ENCODE measurements at places on chromosomes 2 and 18.

- no peak for DNase-seq
Observed at GRCh38 chr2:205464681-205465080, 217.6 kb upstream of the NRP2 start.

DNA sequence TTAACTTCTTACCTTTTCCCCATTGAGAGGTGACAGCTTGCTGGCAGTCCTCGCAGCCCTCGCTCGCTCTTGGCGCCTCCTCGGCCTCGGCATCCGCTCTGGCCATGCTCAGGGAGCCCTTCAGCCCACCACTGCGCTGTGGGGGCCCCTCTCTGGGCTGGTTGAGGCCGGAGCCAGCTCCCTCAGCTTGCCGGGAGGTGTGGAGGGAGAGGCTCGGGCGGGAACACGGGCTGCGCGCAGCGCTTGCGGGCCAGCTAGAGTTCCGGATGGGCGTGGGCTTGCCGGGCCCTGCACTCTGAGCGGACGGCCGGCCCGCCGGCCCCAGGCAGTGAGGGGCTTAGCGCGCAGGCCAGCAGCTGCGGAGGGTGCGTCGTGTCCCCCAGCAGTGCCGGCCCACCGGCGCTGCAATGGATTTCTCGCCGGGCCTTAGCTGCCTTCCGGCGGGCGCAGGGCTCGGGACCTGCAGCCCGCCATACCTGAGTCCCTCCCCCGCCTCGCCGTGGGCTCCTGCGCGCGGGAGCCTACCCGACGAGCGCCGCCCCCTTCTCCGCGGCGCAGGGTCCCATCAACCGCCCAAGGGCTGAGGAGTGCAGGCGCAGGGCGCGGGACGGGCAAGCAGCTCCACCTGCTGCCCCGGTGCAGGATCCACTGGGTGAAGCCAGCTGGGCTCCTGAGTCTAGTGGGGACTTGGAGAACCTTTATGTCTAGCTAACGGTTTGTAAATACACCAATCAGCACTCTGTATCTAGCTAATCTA lies 335.0 kb downstream of the CBLN2 start:
- DNase-seq = no peak

GRCh38 chr2:157761520-157761919 lies 114.6 kb downstream of the ACVR1 start:
- DNase-seq = no peak

- no peak for DNase-seq
Observed at GRCh38 chr2:67854103-67854743, 208.6 kb downstream of the C1D start.

DNA sequence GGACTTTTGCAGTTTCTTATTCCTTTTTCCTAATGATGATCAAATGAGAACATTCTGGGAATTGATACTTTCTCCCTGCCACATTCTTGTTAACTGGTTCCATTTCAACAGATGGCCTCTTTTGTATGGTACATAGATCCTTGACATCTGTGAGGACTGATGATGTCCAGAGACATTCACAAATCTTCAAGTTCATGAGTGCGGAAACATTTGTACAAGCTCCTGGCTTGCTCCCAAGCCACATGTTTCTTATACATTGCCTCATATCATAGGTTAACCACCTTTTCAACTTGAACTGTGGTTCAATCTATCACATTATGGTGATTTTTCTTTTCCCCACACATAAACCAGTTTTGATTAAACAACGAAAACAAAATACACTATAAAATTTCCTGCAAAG lies 267.3 kb downstream of the CLIP4 start:
- DNase-seq = no peak

DNA sequence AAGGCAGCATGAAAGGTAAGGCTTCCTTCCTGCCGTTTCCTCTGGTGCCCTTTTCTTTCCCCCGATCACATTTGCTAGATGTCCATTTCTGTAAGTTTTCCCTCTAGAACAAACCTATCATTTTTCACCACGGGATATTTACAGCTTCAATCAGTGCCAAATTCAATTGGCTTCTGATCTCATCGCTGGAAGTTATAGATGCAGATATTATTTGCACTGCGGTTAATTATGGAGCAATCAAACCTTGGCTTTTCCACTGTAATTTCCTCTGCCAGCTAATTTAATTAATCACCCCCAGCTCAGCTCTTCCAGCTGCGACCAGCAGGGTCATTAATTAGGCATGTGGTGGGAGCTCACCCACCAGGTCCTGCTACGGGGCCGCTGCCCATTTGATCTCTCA lies 86.1 kb downstream of the GBX2 start:
- no peak for DNase-seq

GRCh38 chr18:24003903-24004640 lies 10.5 kb upstream of the TTC39C start:
- DNase-seq = no peak

GRCh38 chr2:204336153-204336744 lies 209.0 kb upstream of the PARD3B start:
- DNase-seq = no peak

GRCh38 chr18:59459369-59460071 lies 100.5 kb upstream of the LMAN1 start:
- peak; percentile 16 for DNase-seq

DNA sequence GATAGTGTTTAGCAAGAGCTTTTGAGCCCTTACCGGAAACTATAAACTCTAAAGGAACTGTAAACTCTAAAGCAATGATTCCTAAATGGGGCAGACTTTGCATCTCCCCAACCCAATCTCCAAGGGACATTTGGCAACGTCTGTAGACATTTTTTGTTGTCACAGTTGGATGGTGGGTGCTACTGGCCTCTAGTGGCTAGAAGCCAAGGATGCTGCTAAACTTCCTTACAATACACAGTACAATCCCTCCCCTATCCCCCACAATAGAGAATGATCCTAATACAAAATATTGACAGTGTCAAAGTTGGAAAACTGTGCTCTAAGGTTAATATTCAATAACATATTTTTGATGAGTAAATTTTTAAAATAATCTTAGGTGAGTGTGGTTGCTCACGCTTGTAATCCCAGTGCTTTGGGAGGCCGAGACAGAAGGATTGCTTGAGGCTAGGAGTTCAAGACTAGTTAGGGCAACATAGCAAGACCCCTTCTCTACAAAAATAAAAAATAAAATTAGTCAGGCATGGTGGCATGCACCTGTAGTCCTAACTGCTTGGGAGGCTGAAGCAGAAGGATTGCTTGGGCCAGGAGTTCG lies 66.7 kb downstream of the PTPN4 start:
- DNase-seq = peak; percentile 61

DNA sequence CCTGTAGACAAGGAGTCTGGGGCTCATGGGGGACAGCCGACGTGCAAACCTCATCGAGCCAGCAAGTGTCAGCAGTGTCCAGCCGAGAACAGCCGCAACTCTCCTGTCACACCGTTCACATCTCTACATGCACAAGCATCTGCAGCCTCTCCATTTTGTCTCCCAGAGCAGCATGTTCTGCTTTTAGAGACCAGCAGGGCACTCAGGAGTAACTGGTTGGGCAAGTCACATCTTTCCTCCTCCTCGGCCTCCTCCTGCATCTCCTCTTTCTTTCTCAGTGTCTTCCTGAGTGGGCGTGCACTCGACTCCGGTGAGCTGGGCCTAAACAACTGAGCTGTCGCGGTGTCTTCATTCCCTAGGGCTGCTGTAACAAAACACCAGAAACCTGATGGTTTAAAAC lies 249.9 kb downstream of the SH3BP4 start:
- DNase-seq = no peak

DNA sequence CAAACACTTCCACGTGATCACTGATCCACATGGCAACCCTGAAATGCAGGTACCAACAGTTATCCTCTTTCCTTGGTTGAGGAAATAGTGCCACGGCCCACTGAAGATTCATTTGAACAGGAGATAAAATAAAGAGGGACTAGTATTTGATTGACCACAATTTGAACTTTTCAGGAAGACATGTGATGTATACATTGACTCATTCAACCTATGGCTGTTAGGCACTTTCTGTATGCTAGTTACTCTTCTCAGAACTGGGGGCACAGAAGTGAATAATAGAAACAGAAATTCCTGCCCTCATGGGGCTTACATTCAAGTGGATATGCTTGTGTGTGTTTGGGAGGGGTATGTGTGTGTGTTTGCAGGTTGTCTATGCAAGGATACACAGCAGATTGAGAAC lies 199.6 kb downstream of the PRKCE start:
- DNase-seq = no peak

DNA sequence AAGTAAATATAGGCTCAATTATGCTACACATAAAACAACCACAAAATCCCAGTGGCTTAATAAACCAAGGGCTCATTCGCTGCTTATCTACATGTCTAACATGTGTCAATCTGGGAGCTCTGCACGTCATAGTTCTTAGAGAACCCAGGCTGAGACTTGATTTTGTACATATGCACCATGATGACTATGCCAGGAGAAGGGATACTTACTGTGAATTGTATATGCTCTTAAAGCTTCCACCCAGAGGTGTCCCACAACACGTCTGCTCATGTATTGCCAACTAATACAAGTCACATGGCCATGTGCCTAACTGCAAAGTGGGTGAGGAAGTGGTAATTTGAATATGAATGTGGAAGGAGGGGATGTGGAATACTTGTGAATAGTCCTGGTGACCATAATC lies 262.1 kb downstream of the CPS1 start:
- no peak for DNase-seq

DNA sequence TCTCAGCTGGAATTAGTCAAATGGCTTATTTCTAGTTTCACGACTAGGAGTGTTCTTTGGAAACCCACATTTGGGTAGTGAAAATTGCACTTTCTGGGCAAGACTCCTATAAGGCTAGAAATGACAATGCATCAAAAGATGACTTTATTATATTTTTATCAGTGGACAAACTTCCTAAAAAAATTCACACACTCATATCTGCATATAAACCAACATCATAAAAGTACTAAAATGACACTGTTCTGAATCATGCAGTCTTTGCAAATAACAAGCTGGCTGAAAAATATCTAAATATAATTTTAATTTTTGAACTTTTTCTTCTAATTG lies 17.6 kb downstream of the MXD1 start:
- no peak for DNase-seq

GRCh38 chr2:237345411-237345810 lies 68.6 kb downstream of the COL6A3 start:
- no peak for DNase-seq

GRCh38 chr2:146321175-146321574 lies 1523.7 kb upstream of the ACVR2A start:
- DNase-seq = peak; percentile 17

DNA sequence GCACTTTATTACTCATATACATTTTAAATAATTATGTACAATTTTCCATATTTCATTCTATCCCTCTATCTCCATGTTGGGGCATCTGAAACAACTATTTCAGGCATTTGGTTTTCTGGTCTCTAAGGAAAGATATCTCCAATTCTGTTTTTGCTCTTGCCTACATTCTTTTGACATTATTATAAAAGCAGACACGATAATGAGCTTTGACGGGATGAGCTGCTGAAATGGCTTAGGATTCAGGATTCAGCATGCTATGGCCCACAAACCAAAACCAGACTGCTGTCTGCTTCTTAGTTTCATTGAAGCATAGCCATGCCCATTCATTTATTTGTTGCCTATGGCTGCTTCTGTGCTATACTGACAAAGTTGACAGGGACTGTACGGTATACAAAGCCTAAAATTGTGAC lies 42.7 kb upstream of the GLS start:
- DNase-seq = no peak

DNA sequence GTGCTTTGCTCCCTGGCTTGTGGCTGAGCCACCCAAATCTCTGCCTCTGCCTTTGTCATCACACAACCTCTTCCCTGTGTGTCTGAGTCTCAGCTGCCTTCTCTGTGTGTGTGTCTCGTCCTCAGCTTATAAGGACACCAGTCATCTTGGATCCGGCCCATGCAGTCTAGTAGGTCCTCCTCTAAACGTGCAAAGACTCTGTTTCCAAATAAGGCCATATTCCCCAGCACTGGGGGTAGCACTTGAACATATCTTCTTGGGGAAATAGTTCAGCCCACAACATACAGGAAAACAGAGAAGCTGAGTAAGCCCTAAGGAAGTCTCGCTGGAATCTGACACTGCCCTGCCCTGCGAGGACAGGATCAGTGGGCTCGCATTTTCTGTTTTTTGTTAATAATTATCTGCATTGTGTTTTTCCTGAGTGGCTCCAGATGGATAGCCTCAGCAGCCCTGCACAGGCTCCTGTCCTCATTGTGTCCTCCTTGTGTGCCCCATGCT lies 42.1 kb downstream of the MTCL1 start:
- DNase-seq = no peak

GRCh38 chr2:182248362-182248761 lies 178.5 kb downstream of the PDE1A start:
- DNase-seq = no peak

GRCh38 chr2:196927376-196928225 lies 1.1 kb upstream of the PGAP1 start:
- DNase-seq = peak; percentile 56

DNA sequence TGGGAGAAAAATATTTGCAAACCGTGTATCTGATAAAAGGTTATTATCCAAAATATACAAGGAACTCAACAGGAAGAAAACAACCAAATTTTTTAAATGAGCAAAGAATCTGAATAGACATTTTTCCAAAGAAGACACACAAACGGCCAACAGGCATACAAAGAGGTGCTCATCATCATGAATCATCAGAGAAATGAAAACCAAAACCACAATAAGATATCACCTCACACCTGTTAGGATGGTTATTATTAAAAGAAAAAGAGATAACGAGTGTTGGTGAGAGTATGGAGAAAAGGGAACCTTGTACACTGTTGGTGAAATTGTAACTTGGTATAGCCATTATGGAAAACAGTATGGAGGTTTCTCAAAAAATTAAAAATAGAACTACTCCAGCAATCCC lies 463.3 kb downstream of the IRS1 start:
- DNase-seq = no peak

DNA sequence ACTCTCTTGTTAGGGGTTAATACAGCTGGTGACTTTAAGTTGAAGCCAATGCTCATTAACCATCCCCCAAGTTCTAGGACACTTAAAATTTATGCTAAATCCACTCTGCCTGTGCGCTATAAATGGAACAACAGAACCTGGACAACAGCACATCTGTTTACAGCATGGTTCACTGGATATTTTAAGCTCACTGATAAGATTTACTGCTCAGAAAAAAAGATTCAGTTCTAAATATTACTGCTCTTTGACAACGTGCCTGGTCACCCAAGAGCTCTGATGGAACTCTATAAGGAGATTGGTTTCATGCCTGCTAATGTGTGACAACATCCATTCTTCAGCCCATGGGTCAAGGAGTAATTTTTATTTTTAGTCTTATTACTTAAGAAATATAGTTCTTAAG lies 27.5 kb downstream of the RNF103 start:
- no peak for DNase-seq

- DNase-seq = no peak
Observed at GRCh38 chr18:58845928-58846724, 18.6 kb upstream of the ZNF532 start.

GRCh38 chr2:59756150-59756549 lies 797.3 kb downstream of the BCL11A start:
- no peak for DNase-seq

DNA sequence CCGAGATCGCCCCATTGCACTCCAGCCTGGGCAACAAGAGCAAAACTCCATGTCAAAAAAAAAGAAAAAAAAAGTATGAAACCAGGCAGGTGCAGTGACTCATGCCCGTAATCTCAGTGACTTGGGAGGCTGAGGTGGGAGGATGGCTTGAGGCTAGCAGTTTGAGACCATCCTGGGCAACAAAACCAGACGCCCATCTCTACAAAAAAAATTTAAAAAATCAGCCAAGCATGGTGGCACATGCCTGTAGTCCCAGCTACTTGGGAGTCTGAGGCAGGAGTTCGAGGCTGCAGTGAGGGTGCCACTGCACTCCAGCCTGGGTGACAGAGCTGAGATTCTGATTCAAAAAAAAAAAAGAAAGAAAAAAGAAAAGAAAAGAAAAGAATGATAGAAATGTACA lies 277.8 kb downstream of the MYCN start:
- DNase-seq = no peak

Data from suppressor macrophage treated with lipopolysaccharide for 1 hour (primary cell).